ENCODE measurements at places on chromosomes 12 and 14.
A peak's percentile ranks its signal among the peaks of the same experiment; 100 is the strongest.

GRCh38 chr12:129049917-129050316 is 196.6 kb downstream of the GLT1D1 start:
- DNase-seq: peak; percentile 28

GRCh38 chr12:132827763-132828703 is 636 bp downstream of the GOLGA3 start:
- DNase-seq: peak; percentile 59

DNA sequence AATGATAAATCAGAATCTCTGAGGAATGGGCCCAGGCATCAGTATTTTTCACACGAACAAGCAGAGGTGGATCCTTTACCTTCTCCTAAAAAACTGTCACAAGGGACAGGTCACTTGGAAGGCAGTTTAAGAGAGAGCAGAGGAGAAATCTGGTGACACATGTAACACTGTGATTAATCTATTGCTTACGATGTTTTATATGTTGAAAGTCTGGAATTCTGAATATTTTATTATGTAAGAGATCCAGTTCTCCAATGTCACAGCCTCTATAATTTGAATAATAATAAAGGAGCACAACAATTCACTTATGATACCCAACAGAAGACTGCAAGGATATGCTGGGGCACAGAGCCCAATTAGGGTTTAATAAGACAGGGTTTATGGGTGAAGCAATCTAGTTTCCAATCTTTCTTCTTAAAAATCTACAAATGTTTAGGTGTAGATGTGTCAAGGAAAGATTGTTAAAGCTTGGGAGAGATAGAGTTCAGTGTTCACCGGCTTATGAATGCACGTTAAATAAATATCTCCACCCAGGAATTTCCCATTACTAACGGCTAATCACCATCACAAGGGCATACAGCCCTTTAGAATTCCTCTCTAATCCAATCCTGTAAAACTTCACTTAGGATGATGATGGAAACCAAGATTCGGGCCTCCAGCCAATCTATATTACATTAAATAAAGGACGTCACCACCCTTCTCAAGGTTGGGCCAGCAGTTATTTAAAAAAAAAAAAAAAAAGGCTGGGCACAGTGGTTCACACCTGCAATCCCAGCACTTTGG is 23.4 kb downstream of the DUSP16 start:
- DNase-seq: no peak

DNA sequence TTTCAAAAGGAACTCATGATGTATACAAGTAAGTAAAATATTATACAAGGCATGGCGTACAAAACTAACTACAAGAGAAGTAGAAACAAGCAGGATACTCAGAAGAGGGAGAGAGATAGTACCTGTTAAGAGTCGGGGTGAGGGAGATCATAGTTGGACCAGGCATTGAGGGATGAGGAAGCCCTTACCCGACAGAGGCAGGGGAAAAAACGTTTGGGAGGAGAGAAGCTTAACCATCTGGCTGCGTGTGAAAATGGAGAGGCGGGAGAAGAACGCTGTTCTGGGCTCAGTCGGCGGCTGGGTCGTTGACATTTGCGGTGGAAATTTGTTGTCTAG is 575 bp upstream of the FMNL3 start:
- DNase-seq: no peak

DNA sequence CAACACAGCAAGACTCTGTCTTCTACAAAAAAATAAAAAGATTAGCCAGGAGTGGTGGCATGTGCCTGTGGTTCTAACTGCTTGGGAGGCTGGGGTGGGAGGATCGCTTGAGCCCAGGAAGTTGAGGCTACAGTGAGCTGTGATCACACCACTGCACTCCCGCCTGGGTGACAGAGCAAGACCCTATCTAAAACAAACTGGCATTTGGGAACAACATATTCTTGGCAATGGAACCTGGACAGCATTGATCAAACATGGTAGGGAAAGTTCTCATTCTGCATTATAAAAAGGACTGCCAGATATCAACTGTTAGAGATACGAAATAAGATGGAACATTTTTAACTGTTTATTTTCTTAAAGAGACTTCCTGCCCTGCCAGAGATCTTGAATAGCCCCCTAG is 81.5 kb downstream of the PPP2R5C start:
- DNase-seq: no peak

GRCh38 chr12:97482143-97482693 is 19.6 kb downstream of the RMST start:
- DNase-seq: no peak

- DNase-seq: no peak
Measured at GRCh38 chr14:25412998-25413397, 363.1 kb upstream of the STXBP6 start.

GRCh38 chr12:25972783-25973182 is 14.3 kb downstream of the RASSF8 start:
- no peak for DNase-seq

DNA sequence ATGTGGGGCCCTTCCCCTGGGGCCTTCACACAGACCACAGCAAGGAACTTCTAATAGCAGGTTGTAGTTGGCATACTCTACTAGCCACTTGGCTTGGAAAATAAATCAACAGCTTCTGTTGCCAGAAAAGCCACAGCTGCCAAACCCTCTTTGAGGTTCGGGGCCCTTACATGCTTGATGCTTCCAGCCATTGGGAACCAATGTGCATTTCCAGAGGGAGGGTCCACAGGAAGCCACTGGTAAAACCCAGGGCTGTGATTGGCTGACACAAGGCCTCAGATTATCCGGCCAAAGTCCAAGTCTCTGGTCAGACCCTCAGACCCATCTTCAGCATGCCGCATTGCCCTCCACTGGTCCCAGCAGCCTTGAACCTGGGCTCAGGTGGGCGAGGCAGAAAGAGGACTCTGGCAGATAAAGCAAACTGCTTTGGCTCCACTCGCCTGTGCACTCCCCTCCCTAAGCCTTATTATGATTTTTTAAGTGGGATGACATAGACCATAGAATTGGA is 214.4 kb downstream of the BCL11B start:
- no peak for DNase-seq

GRCh38 chr12:108773798-108774788 is 42.8 kb upstream of the CORO1C start:
- no peak for DNase-seq

GRCh38 chr14:94400422-94400841 is 12.0 kb upstream of the SERPINA1 start:
- DNase-seq: no peak

- no peak for DNase-seq
Measured at GRCh38 chr14:84891404-84891803, 638.5 kb upstream of the FLRT2 start.

GRCh38 chr12:105931762-105932570 is 206.8 kb downstream of the NUAK1 start:
- DNase-seq: no peak

DNA sequence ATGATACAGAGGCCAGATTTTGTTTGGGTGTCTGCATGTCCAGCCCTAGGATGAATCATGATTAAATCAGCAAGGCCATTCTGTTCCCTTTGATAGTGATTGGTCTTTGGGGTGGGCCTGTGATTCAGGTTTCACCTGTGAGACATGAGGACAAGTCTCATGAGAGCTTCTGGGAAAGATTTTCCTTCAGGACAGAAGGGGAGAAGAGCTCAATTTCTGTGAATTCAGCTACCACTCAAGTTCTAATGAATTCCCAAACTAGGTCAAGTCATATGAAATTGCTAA is 73.4 kb downstream of the ZNF664 start:
- no peak for DNase-seq

DNA sequence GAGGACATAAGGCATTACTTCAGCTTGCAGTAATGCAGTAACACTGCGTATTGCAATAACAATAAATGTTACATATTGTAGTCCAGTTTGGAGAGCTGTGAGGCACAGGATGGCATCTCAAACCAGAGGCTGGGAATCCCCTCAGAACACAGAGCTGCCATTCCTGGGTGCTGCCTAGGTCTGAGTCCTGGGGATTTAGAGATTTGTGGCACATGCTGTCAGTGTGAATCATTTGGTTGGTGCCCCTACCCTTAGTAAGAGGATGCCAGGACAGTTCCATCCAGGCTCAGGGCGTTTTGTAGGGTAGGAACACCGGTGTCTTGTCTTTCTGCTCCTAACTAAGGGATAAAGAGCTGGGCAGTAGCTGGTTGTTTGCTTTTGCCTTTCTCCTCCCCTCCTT is 22.5 kb downstream of the ZFHX2 start:
- no peak for DNase-seq

DNA sequence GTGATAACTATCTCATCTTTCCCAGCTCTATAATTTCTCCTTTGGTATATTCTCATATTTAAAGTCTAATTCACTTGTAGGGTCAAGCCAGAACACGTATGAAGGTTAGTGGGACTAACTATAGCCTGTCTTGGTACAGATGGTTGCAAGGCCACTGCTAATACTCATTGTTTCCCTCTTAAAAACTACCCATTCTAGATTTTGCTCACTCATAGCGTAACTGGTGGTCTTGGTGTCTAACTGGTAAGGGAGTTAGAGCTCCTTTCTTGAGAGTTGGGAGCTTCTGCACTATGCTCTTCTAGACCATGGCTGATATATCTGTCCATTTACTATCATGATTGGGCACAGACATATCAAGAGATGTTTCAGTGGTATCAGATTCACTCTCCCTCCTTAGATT is 8.8 kb downstream of the MGP start:
- DNase-seq: no peak

GRCh38 chr12:132389526-132390286 is 60.3 kb upstream of the GALNT9 start:
- DNase-seq: no peak

DNA sequence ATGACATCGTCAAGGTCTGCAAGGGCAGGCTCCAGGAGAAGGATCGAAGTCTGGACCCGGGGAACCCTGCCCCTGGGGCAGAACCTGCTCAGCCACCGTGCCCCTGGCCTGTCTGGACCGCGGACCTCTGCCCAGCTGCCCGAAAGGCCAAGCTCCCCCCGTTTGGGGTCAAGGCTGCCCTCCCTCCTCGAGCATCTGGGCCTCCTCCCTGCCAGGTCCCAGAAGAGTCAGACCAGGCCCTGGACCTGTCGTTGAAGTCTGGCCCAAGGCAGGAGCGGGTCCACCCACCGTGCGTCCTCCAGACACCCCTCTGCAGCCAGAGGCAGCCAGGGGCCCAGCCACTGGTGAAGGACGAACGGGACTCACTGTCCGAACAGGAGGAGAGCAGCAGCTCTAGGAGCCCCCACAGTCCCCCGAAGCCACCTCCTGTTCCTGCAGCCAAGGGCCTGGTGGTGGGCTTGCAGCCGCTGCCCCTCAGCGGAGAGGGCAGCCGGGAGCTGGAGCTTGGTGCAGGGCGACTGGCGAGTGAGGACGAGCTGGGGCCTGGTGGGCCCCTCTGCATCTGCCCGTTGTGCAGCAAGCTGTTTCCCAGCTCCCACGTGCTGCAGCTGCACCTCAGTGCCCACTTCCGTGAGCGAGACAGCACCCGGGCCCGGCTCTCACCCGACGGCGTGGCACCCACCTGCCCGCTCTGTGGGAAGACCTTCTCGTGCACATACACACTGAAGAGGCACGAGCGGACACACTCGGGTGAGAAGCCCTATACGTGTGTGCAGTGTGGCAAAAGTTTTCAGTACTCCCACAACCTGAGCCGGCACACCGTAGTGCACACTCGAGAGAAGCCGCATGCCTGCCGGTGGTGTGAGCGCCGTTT is 856 bp downstream of the ZBTB42 start:
- DNase-seq: no peak
